SHP77 (cell line): ENCODE measurements at places on chromosomes 1 and 21.

DNA sequence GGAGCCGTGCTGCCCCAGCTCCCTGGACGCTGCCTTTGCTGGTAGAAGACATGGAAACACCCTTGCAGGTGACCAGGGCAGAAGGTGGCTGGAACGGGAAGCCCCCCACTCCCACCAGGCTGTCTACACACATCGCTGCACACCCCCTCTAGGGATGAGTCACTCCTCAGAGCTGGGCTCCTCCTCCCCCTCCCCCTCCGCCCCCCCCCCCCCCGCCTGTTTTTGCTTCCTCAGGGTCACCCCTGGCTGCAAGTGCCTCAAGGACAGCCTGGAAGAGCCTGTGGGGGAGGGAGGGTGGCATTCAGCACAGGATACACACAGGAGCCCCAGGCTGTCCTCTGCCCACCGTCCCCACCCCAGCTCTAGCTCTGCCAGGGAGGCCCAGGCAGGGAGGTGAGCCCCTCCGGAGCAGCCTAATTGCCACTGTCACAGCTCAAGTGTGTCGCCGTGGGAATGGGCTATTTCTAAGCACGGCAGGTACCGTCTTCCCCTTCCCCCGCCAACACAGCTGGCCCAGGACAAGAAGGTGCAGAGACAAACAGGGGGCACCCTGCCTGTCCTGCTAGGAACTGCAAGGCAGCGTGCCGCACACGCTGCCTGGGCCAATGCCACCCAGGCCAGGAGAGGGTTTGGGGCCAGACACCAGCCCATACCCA, 2.5 kb downstream of the FNDC10 start:
- no peak for DNase-seq

GRCh38 chr1:206588492-206588891, 23.8 kb downstream of the EIF2D start:
- no peak for DNase-seq

- no peak for DNase-seq
These were observed 21.2 kb upstream of the APOBEC4 start for GRCh38 chr1:183674339-183674738.

GRCh38 chr1:7069931-7070330, 284.7 kb downstream of the CAMTA1 start:
- DNase-seq, result no peak

DNA sequence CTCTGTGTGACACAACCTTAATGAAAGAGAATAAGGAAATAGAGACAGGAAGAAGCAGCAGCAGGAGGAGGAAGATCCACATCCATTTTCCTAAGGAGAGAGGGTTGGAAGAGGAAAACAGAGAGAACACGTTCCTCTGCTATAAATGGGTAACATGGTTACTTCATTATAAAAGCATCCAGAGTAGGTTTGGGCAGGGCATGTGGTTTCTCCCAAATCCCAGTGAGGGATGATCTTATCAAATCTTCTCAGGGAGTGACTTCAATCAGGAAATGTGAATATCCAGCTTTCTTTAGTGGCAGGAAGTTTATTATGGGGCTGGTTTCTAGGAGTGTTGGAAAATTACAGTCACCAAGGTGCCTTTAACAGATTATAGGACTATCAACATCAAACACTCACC, 11.1 kb downstream of the CYP2J2 start:
- no peak for DNase-seq

DNA sequence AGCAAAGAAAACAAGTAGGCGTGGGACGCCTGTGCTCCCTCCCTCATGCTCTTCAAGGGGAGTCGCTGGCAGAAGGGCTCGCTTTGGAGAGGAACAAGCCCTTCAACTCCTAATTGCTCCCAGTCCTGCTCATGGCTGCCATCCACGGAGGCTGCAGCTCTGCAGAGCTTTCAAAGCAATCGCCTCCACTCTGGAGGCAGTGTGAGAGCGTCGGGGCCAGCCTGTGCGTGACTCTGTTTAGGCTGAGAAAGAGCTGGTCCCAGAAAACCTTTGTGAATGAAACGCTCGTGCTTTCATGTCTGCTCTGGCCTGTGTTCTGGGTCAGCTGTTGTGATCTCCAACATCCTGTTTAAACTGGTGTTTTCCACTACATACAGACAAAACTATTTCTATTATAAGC, 23.9 kb upstream of the RUNX1 start:
- DNase-seq, result no peak

DNA sequence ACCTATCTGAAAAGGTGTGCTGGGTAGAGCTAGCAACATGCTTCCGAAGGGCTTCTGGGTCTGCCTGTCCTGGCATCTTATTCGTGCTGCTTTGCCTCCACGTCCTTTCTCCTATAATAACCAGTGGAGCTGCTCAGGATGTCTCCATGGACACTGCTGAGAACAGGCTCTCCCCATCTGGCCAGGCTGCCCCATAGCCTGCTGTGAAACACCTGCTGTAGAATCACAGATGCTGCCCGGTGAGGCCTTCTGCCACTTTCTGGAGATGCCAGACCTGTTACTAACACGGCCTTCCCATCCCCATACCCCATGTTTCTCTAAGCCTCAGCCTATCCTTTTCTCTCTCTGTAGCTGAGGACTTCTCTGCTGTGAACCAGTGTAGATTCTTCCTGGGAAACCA, 120.5 kb downstream of the IER5 start:
- no peak for DNase-seq

DNA sequence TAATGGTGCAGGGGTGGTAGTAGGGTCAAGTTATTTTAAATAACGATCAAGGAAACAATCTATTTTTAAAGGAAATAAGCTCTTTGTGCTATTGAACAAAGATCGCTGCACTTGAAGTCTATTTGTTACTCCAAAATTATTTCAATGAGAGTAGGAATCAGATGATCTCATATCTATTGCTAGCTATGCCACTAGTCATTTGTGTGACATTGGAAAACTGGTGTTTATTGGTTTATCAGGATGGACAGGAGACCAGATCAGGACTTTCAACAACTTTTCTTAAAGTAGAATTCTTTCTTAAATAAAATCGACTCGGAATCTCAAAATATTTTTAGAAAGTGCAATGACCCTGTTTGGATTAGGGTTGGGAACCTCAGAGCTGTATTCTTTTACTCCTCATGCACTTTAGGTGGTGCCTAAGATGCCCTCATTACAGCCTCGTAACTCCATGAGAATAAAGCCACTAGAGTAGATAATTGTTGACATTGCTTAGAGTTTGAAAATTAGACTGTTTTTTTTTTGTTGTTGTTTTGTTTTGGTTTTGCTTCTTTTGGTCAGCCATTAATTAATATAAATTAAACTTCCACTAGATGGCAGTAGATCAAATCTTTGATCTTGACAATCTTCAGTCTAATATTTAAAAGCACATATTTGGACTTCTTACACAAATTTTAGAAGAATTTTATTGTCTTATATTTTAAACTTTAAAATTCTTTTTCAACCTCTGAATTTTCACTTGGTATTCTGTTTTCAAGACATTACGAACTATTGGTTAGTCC, 352.4 kb downstream of the USP25 start:
- no peak for DNase-seq

- DNase-seq, result no peak
These were observed 96.9 kb downstream of the NEK7 start for GRCh38 chr1:198253668-198254067.

DNA sequence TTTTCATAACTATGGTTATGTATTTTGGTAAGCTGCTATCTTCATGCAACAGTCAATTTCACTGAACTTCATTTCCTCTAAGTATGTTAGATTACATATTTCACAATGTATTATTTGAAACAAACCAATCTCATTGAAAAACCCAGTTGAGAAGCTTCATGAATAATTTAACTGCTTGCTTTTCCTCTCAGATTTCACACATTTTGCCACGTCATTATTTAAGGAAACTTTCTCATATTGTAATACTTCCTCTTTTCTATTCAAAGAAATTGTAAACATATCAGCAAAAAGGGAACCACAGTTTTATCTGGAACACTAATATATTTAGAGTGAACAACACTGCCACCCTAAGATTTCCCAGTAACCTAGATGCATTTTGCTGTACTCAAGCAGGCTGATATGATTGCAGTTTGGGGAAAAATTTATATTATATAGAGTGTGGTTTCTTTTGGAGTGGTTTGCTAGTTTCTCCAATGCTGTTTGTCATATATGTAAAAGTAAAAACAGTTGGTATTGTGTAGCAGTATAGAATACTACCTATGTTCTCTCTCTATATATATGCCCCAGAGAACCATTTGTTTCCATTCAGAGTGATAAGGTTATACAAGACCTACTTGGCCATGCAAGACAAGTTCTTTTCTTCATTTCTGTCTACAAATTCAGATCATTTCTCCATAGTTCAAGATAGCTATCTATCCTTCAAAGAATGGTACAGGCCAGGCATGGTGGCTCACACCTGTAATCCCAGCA, 28.4 kb upstream of the AHCTF1 start:
- DNase-seq, result no peak

- no peak for DNase-seq
These were observed 7.1 kb downstream of the PTPN7 start for GRCh38 chr1:202153284-202153683.

DNA sequence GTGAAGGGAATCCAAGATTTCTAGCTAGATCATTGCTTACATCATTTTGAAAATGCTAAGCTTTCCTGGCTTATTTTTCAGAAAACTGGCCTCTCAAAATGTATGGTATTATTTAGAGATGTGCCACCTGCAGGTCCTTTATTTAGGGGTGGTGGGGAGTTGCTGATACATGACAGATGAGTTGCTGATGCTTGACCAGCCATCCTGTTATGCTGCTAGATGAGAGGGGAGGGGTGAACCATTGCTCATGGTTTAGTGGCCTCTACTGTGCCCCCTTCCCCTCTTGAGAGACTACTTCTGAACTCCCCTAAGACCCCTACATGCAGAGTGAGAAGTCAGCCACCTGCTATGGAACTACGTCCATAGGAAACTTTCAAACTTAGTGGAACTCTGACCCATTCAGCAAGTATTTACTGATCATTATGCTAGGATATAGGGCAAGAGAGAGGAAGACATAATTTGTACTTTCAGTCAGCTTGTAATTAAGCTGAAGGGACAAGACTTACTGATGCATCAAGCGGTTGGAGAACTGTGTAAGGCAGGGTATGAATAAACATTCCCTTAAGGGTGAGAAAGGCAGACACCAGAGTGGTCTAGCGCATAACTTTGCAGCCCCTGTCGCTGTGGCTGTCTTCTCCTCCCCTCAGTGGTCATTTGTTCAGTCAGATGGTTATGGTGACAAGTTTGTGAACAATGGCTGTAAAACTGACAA, 34.6 kb downstream of the SLAMF6 start:
- no peak for DNase-seq

DNA sequence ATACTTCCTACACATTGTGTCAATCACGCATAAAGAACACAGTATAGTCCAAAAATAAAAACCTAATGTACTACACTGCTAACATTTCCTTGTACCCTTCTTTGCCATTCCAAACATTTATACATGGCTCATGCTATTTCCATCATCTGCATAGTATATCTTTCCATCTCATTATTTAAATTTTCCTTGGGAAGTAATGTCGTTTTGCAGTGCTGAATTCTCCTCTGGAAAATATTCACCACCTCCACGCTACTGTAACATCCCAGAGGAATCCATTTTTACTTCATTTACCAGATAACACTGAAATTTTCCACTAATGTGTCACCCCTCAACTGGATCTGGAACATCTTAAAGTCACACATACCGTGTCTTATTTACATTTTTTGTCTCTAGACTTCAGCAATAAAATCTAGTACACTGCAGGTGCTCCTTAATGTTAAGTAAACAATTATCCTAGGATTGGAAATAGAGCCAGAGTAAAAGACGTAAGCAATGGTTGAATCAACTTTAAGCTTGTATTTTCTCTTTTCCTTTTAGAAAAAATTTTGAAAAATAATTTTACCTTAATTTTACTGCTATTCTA, 881.0 kb downstream of the AMY1C start:
- DNase-seq, result peak; percentile 5

GRCh38 chr1:9062846-9063245, 6.6 kb downstream of the SLC2A5 start:
- DNase-seq, result no peak

GRCh38 chr1:229430761-229431283, 3.1 kb downstream of the ACTA1 start:
- no peak for DNase-seq

- no peak for DNase-seq
These were observed 485.9 kb downstream of the USP25 start for GRCh38 chr21:16215663-16216183.

GRCh38 chr21:41664881-41665765, 101.7 kb downstream of the RIPK4 start:
- DNase-seq, result no peak

DNA sequence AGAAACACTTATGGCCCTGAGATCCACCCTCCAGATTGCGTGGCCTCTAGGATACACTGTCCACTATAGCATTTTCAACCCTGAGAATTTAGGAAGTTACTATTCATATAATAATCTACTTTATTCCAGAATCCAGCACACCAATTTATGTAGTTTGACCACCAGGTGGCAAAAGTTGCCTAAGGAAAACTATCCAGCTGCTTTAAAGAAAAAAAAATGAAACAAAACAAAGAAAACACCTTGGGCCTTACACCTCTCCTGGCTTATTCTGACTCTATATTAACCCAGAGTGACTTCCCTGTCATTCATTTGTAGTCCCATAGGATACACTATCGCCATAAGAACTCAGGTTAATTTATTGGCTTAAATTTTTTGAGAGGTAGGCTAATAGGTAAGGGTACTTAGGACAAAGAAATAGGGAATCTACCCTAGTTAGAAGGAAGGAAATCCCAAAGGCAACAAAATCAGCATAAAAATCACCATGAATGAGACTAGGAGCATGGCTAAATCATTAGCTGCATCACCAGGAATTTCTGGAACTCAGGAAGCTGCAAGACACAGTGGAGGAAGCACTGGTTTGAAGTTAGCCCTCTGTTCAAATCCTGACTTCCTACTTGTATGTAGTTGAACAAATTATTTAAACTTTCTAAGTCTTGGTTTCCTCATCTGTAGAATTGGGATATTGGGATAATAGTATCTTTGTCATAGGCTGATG, 107.5 kb downstream of the SPAG17 start:
- DNase-seq, result peak; percentile 52

- DNase-seq, result no peak
These were observed 43.0 kb downstream of the EVA1C start for GRCh38 chr21:32455548-32455947.

GRCh38 chr1:166489670-166490436, 323.1 kb upstream of the FAM78B start:
- DNase-seq, result no peak

DNA sequence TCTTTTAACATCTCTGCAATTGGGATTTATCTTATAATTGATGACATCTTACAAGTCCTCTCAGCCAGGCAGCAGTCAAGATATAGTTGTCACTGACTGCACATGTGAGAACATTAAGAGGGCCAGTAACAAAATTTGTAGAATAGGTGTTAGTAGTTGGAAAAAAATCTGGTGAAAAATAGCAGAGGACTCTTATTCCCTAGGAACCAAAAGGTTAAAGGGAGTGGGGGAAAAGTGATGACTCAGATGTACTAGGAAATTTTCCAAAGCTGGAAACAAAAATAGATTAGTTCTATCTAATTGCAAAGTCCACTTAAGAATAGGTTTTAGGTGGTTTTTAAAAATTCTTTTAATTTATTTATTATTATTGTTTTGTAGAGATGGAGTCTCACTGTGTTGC, 3.6 kb downstream of the NUP210L start:
- DNase-seq, result no peak

GRCh38 chr1:174659823-174660222, 212.1 kb downstream of the GPR52 start:
- DNase-seq, result no peak

- no peak for DNase-seq
These were observed 189.5 kb upstream of the C1orf174 start for GRCh38 chr1:4089421-4090175.
